T-cell (primary cell): ENCODE measurements at places on chromosomes 3 and 15.
A peak's percentile ranks its signal among the peaks of the same experiment; 100 is the strongest.

DNA sequence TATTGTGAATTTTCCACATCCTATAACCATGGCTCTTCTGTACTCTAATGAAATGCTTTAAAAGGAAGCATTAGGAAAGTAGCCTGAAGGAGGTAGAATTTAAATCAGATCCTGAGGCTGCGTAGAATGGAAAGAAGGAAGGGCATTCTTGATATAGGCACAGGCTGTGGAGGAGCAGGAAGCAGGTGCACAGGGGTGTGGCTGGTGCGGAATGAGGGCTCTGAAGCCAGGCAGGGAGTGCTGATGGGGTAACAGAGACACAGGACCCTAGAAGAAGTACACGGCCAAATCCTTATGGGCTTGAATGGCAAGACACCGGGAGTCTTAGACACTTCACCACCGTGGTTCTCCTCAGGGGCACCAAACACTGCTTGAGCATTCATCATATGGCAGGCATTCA is 97.0 kb downstream of the MYLK start:
- H3K4me1 ChIP-seq: no peaks in the 10 kb centered on the region
- no peak overlapping the region for H3K4me3 ChIP-seq
- H3K27ac ChIP-seq: no peak overlapping the region

DNA sequence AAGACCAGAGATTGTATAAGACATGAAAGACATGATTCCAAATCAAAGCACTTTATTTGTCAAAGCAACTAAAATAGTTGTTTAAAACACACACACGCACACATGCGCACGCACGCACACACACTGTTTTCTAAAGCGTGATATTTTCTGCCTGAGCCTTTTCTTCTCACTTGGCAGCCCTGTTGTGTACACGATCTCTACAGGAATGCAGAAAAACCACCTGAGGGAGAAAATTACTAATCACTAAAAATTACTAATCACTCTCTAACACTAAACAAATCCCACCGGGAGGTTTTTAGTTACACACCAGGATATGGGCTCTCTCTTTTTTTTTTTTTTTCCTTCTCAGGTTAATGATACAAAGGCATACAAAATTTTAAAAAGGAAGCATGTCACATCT is 160.1 kb upstream of the ATP11B start:
- H3K4me3 ChIP-seq: no peak overlapping the region
- H3K27me3 ChIP-seq: no peaks in the 10 kb centered on the region
- no peak for DNase-seq
- H3K27ac ChIP-seq: no peak overlapping the region
- H3K4me1 ChIP-seq: no peaks in the 10 kb centered on the region

DNA sequence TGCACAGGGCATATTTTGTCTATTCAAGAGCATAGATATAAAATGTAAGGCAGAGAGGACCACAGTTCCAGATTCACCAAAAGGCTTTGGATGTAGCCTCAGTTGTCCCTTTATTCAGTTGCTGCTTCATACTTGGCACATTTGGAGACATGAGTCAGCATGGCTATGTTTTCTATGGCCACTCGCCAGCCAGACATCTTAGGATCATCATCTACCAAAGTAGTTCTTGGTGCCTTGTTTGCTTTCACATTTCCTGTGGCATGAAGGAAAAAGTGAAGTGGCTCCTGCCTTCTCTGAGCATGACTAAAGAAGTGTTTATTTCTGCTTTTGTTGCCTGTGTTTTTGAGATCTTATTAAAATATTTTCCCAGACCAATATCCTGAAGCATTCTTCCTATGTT is 7.2 kb downstream of the SUSD5 start:
- DNase-seq: no peak
- H3K4me1 ChIP-seq: no peaks in the 10 kb centered on the region
- H3K4me3 ChIP-seq: no peak overlapping the region
- no peaks in the 10 kb centered on the region for H3K36me3 ChIP-seq
- H3K27ac ChIP-seq: no peak overlapping the region

DNA sequence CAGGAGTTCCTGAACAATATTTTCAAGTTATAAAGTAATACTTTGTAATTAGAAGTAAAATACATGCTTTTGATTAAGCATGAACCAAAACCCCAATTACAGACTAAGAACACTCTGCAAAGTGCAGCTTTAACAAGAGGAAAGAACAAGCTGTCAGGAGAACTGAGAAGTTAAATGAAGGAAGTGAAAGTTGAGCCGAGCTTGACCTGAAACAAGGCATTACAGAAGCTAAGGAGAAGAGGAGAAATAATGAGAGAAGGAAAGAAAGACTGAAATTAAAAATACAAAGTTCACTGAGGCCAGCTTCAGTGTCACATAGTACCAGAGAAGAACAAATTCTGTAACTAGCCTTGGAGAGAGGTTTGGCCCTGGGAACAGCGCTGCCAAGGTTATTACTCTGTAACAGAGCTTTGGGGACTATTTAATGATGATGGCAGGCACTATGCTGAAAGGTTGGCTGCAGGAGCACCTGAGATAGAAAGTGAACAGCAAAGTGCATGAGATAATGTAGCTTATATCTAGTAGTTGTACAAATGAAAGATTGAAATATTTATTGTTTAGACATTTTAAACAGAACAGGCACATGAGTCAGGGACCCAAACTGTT is 241.9 kb upstream of the PEX5L start:
- no peaks in the 10 kb centered on the region for H3K36me3 ChIP-seq
- no peaks in the 10 kb centered on the region for H3K4me1 ChIP-seq
- H3K4me3 ChIP-seq: no peak overlapping the region

DNA sequence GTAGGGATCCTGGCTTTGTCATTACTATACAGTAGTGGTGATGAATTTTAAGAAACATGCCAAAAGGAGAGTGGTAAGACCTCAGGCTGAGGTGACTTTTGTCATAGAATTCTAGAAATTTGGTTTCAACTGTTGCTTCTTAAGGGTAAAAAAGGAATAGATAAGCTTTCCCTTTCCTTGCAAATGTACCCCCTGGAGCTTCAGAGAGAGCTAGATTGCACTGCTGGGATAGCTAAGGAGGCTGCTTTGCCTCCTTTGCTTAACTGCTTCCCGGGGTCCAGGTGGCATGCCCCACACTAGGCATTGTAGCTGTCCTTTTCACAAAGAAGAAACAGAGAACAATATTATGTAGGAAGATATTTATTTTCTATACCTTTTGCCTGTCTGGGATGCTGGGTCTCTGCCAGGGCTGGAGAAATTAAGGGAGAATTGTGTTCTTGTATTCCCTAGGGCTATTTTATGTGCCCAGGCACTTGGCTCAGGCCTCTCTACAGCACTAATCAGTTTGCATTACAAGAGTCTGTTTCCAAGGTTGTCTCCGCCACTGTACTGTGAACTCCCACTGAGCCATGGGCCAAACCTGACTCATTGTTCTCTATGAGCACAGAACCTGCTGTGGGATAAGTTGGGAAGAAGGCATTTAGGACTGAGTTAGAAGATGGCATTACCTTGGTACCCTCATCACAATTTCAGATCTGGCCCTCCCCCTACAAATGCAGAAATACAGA is 460.0 kb downstream of the PDCD6IP start:
- no peaks in the 10 kb centered on the region for H3K36me3 ChIP-seq
- no peak for DNase-seq
- no peak overlapping the region for H3K27ac ChIP-seq
- no peaks in the 10 kb centered on the region for H3K27me3 ChIP-seq

GRCh38 chr3:56917361-56918110 is 115.8 kb upstream of the ARHGEF3 start:
- no peak for DNase-seq
- peak overlapping the region; percentile 7 for H3K4me3 ChIP-seq
- no peaks in the 10 kb centered on the region for H3K27me3 ChIP-seq
- H3K36me3 ChIP-seq: no peaks in the 10 kb centered on the region
- H3K27ac ChIP-seq: peak overlapping the region; percentile 75
- H3K4me1 ChIP-seq: peaks cover 46% of the 10 kb centered on the region
